ENCODE measurements at places on chromosomes 7 and 10.
A peak's percentile ranks its signal among the peaks of the same experiment; 100 is the strongest.

DNA sequence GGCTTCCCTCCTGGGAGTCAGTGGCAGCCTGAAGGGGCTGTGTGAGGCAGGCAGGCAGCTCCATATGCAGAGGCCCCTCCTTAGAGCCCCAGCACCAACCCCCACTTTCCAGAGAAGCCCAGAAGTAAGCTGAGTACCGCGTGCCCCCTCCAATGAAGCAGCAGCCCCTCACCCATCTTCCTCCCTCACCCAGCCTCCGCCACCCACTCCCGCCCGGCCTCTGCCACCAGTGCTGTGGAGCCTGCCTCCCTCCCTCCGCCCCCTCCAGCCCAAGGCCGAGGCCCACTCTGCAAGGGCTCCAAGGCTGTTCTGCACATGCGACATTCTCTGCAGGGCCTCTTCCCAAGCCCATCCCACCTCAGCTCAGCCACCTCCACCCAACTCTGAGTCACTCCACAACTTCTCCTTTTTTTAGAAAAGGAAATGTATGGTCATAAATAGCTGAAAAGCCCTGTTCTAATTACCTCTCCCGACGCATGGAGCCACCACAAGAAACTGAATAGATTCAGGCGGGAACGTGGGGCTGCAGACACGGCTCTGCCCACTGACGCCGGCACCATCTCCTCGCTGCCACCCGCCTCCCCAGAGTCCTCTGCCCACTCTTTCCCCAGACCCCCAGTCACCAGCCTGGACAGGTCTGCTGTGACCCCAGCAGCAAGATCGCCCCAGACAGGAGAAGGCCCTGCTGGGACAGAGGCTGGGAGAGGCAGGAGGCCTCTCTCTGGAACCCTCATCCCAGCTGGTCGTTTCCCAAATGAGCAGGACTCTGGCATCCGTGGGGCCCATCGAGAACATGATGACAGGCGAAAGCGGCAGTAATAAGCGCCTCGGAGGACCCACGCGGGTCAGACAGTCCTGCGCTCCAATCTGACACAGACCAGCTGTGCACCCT lies 213.9 kb downstream of the MAD1L1 start:
- no peak for DNase-seq

GRCh38 chr10:117662126-117662525 lies 119.6 kb downstream of the EMX2 start:
- DNase-seq, result no peak

DNA sequence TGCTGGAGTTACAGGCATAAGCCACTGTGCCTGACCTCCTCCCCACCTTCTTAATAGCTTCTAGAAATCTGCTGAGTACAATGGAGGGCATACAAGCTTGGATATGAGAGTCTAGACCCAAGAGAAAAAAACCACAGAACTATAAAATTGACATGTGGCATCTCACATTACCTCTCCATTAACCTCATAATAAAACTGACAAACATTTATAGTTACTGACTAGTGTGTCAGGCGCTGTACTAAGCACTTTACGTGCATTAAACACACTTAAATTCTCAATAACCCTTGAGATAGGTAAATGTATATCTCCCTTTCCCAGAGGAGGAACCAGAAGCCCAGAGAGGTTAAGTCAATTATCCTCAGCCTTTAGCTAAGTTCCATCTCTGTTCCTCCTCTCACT lies 300.5 kb upstream of the MYO3A start:
- no peak for DNase-seq

DNA sequence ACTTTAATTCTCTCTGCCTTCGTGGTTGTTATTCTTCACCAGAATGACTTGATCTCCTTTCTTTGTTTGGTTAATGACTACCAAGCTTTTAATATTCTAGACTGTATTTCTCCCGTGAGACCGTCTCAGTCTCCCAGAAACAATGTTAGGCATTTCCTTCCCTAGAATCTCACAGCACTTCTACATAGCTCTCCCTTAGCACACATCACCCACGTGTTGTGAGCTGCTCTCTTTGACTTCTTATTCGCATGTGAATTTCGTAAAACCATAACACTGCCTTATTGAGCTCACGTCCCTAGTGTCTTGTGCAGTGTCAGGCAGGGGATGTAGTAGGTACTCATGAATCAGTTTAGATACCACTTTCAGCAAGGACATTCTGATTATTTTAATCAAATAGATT lies 57.5 kb upstream of the MGAM2 start:
- no peak for DNase-seq

GRCh38 chr7:27802999-27803398 lies 63.0 kb downstream of the TAX1BP1 start:
- DNase-seq, result no peak

DNA sequence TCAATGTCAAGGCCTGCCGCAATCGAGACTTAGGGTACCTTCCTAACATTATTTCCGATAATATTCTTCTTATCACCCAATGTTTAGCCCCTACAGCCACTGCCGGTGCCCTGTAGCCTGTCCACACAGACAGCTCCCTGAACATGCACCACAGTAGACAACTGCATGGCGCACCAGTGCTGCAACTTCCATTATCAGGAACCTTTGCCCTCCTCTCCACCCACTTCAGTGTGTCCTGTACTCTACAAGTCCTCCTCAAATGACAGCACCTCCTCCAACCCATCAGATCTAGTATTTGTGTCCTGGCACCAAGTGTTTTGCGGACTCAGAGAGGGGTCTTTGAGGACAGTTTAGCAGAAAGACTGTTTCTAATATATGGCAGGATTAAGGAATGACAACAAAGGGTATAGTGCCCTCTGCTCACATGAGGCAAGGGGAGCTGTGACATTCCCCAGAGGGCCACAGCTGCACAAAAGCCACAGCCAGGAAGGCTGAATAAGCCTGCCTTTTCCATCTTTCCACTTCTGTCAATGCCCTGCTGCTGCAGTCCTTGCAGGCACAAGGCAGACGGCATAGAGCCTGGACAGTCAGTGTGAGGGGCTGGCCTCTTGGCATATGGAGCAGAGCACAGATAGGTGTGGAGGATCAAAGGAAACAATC lies 335.4 kb downstream of the PARD3 start:
- no peak for DNase-seq

DNA sequence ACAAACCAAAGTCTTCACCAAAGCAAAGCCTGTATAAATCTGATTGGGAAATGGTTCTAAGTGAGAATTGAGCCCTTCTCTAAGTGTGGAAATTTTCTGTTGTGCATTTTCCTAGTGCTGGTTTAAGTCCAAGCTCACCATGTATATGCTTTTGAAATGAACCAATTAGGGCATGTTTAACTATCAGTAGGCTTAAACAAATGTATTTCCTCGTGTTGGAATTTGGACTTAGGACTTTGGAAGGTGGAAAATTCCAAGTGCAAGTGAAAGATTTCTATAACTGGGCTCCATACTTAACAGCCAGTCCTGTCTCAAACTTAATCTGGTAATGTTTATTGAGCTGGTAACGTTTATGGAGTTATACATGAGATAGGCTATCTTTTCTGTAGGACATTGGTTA lies 28.5 kb downstream of the CCNY start:
- DNase-seq, result no peak

GRCh38 chr7:124310934-124311390 lies 278.1 kb upstream of the TMEM229A start:
- no peak for DNase-seq

DNA sequence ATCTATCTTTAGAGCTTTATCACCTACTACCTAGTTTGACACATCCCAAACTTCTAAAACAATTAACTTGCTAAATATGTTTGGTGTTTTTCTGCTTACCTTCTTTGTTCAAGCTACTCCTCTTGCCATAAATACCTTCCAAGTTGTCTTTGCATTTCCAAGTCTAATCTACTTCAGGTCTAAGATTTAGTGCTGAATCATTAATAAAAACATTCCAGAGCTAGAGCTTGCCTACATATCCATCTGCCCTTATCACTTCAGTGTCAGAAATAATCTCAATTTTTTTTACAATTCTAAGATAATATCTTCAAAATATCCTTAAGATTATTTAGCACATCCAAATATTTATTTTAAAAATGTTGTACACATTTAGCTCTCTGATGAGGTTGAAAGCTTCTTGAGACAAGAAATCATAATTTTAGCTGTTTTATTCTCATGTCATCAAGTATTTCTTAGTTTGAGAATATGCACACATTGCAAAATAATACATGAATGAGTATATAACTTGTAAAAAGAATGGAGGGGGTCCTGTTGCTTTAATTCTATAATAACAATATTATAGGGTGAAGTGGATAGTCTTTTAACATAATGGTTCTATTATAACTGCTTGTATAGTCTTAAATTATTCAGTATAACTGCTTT lies 466.3 kb downstream of the SEMA3D start:
- DNase-seq, result no peak

DNA sequence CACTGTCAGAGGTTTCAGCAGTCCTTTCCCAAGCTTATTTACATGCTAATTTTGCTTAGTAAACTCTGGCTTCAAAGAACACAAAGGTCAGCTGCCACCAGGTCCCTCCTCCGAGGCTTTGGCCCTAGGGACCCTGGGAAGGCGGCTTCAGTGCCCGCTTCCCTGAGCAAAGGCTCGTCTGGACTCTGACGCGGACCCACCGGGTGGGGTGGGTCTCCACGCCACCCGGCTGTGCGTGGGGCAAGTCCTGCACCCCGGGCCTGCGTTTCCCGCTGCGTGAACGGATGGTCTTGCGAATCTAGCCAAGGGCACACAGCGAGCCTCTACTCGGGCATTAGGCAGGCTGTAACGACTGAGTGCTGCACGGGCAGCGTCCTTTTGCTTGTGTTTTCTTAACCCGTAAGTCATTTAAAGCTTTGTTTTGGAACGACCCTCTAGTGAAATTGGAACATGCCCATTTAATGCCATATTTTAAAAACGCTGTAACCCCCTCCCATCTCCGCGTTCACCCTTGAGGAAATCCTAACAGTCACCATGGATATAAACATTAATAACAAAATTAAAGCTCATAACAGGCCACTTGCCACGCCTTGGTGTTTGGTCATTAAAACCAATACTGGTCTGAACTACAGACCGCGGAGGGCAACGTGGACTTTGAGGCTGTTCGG lies 828 bp downstream of the BNIP3 start:
- DNase-seq, result peak; percentile 81

GRCh38 chr7:158784270-158784669 lies 45.0 kb downstream of the ESYT2 start:
- no peak for DNase-seq

- DNase-seq, result no peak
Measured at GRCh38 chr10:14571866-14572507, 202.7 kb downstream of the FAM107B start.

DNA sequence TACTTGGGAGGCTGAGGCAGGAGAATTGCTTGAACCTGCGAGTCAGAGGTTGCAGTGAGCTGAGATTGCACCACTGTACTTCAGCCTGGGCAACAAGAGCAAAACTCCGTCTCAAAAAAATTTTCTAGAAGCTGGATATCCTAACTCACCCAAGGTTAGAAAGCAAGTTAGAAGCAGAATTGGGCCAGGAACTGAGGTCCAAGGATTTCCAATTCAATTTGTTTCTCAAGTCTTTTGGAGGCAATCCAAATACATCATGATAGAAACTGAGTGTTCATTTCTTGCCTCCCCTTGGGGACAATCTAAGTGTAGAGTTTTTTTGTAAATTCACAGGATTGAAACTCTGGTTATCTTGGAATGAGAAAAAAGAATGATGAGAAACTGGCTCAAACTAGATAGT lies 45.5 kb downstream of the LAMB1 start:
- no peak for DNase-seq

DNA sequence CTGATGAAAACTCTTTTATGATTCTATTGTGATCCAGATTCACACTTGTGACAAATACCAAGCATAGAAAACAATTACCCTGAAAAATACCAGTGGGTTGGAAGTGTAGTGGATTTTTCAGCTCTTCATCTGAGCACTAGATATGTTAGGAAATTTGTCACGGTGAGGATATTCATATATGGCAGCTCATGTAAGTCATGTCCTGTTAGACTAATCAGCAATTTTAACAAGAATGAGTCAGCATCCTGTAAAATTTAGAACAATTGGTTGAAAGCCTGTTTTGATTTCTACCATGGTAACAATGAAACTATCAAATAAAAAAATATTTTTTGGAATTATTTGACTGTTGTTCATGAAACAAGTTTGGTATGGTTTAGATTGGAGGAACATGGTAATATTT lies 334.3 kb downstream of the CACNA2D1 start:
- DNase-seq, result no peak

DNA sequence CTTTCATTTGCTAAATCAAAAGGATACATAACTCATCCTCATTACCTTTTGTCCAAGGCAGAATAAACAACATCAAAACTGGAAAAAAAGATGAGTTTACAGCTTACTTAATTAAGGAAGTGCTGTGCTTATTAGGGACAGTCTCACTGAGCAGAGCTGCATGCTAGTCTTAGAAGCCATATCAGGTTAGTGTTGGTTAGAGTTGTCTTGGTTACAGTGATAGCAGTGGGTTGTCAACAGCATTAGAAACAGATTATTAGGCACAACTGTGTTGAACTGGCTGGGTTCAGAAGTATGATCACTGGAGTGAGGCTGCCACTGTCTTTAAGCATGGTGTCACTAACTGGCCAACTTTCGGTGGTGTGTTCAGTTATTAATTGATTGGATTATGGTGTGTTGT lies 503.9 kb upstream of the IGFBP3 start:
- DNase-seq, result no peak

GRCh38 chr7:44590910-44591309 lies 8.9 kb upstream of the TMED4 start:
- no peak for DNase-seq

DNA sequence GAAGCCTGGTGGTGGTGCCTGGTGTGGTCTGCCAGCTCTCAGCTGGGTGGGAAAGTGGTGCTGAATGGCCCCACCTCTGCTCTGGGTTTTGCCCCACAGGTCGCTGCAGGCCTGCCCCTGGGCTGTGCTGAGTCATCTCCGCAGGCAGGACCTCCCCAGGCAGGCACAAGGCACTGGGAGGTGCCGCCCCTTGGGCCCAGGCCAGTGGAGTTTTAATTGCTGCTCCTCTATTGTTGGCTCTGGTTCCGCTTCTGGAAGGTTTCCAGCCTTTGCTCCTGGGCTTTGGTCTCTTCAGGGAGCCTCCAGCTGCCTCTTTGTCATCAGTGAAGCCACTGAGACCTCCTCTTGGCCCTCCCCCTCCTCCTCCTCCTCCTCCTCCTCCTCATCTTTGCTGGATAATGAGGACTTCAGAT lies 180.3 kb upstream of the GRB10 start:
- DNase-seq, result peak; percentile 56

DNA sequence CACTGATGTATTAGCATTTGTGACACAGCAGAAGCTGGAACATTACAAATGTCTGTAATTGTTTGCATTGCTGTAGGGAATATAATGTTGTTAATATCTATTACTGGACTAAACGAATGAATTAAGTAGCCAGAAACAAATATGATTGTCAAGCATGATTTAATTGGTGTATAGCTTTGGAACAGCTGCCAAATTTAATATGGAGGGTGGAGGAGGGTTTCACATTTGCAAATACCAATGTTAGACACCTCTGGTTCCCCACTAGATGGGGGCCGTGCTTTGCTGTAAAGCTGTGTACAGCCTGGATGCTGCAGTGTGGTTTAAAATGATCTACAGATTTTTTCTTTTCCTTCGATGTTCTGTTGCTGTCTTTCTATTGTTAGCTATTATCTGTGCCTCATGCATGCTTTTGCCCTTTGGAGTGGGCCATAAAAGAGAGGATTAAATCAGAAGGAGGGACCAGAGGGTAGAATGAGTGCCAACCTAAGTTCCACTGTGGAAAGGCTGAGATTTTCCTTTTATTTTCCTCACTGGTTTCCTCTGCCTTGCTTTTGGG lies 23.1 kb downstream of the DNAJB9 start:
- DNase-seq, result peak; percentile 47

- no peak for DNase-seq
Measured at GRCh38 chr7:42193471-42194129, 43.4 kb downstream of the GLI3 start.

All from HAP-1 (cell line).